ENCODE measurements at places on chromosomes 2 and 18.

- no peak for DNase-seq
Measured at GRCh38 chr2:69073928-69074570, 61.1 kb downstream of the ANTXR1 start.

GRCh38 chr2:27887830-27888229 lies 2.4 kb downstream of the RBKS start:
- no peak for DNase-seq

DNA sequence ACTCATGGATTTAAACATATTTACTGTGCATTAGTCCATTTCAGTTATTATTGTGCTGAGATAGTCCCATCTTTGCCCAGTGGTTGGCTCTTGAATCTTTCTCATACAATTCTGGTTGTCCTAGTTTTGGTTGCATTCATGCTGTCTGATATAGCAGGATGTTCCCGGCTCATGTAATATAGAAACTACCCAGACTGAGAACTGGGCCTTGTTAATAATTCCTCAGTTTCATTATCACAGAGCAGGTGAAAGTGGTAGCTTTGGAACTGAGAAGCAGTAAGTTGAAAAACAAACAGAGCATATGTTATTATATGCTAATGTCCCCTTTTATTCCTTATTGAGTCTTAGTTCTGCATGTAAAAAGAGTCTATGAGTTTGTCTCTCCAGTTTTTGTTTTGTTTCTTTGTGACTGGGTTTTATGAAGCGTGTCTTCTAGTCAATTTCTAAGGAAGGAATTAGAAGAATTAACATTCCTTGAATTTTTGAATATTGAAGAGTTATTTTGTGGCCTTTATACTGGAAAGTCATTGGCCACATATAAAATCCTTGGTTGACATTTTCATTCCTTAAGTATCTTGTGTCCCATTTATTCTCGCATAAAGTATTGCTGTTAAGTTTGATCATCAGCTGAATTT lies 43.3 kb downstream of the EIF5B start:
- DNase-seq = no peak

DNA sequence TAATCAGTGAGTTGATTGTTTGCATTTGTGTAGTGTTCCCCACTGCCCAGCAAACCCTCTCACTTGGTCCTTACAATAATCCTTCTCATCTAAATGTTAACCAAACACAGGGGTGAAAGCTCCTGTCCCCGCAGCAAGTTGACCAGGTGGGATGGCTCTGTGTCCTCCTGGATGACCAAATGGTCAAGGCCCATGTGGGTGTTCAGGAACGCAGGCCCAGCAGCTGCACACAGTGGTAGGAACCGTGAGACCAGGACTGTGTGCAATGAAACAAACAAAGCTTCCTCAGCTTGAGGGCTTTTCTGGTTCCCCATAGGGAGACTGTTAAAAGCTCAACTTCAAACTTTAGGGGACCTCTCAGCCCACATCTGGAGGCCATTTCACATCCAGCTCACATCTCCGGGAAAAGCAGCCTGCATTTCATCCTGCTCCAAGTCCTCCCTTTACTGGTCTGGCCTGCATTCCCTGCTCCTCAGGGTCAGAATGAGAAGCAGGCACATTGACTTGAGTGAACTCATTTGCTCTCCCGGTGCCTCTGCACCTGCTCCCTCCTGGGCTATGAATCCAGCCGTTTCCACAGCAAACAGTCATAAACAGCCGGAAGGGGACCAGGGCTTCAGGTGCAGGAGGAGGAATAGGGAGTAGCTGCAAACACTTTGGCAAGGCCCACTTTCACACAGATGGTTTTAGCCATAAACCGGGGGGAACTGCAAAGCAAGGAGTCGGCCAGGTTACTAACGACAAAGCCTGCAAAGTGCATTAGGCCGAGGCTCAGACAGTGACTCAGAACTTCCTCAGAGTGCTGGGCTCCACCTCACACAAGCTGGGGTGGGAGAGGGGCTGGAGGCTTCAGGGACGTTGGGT lies 144.7 kb downstream of the CAPN13 start:
- DNase-seq = no peak

- no peak for DNase-seq
Measured at GRCh38 chr2:225310745-225311144, 88.8 kb upstream of the NYAP2 start.

Measured in glutamatergic neuron (in vitro differentiated cells).